ENCODE measurements at places on chromosomes 16 and 17.

GRCh38 chr16:8929086-8929748 is 34.5 kb downstream of the USP7 start:
- H3K4me3 ChIP-seq = peak overlapping the region; percentile 77
- H3K36me3 ChIP-seq = peaks cover 18% of the 10 kb centered on the region
- no peak for DNase-seq
- peaks cover 4% of the 10 kb centered on the region for H3K4me1 ChIP-seq
- H3K27me3 ChIP-seq = peaks cover 2% of the 10 kb centered on the region

DNA sequence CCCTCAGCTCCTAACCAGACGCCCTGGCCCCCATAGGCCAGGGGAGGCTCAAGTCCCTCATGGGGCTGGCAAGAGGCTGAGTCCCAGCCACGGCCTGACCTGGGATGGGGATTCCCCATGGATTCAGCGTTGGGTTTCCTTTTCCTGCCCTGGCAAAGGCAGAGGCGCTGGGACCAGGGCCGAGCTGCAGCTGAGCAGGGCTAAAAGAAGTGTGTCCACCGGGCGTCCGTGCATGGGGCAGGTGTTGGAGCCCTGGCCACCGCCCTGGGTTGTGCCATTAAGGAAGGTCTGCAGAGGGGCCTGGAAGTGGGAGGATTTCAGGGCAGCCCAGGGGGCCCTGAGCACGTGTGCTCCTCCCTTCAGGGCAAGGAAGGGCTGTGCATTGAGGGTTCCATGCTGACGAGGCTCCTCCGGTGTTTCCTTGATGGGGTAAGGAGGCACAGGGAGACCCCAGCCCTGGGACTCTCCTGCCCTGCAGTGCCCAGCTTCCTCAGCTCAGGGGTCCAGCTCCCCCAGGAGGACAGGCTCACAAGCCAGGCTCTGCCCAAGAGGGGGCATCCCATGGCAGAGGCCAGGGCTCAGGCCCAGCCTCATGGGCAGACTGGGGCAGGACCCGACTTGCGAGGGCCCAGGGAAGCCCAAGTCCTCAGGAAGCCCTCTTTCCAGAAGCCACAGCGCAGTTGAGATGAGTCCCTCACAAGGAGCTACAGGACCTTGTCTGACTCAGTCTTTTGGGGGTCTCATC is 10.1 kb downstream of the TBC1D26 start:
- H3K4me3 ChIP-seq = no peak overlapping the region
- peaks cover 19% of the 10 kb centered on the region for H3K4me1 ChIP-seq
- no peak overlapping the region for H3K27ac ChIP-seq
- DNase-seq = no peak

- H3K36me3 ChIP-seq = no peaks in the 10 kb centered on the region
- no peaks in the 10 kb centered on the region for H3K4me1 ChIP-seq
- DNase-seq = no peak
- H3K4me3 ChIP-seq = no peak overlapping the region
- peaks cover 1% of the 10 kb centered on the region for H3K27me3 ChIP-seq
- H3K27ac ChIP-seq = no peak overlapping the region
Measured at GRCh38 chr17:53420035-53420641, 402.6 kb upstream of the KIF2B start.

GRCh38 chr17:78510141-78511075 is 66.8 kb downstream of the DNAH17 start:
- H3K27ac ChIP-seq = no peak overlapping the region
- no peak overlapping the region for H3K4me3 ChIP-seq
- H3K4me1 ChIP-seq = peaks cover 6% of the 10 kb centered on the region
- peaks cover 6% of the 10 kb centered on the region for H3K27me3 ChIP-seq
- no peaks in the 10 kb centered on the region for H3K36me3 ChIP-seq

DNA sequence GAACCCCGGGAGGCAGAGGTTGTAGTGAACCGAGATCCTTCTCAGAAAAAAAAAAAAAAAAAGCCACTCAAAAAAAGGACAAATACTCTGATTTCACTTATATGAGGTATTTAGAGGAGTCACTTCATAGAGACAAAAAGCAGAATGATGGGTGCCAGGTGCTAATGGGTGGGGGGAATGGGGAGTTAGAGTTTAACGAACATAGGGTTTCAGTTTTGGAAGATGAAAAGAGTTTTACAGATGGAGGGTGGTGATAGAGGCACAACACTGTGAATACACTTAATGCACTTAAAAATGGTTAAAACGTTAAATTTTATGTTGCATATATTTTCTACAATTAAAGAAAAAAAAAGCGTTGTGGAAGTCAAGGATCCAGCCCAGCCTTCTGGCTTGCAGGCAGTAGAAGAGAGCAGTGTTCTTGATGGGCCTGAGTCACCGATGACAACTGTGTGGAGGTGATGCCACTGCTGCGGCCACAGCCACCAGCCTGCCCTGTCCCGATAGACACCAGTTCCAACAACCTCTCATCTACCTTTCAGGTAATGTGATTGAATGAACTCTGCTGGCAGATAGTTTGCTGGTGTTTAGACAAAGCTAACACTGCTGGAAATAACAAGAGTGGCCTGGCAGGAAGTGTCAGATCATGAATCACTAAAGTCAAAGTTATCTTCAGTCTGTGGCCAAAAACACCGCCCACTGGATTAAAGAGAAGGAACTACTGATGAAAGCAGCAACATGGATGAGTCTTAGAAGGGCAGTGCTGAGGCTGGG is 49.9 kb upstream of the COX10 start:
- no peak for DNase-seq
- H3K27ac ChIP-seq = no peak overlapping the region
- peaks cover 1% of the 10 kb centered on the region for H3K27me3 ChIP-seq
- H3K4me3 ChIP-seq = no peak overlapping the region

Measured in endothelial cell (in vitro differentiated cells).